Stimulated activated CD4-positive, alpha-beta T cell treated with anti-CD3 and anti-CD28 coated beads, Interleukin-1b, Interleukin-23, amount 100 ng/mL, for 48 hours (primary cell): ENCODE measurements at places on chromosomes 2 and 18.

DNA sequence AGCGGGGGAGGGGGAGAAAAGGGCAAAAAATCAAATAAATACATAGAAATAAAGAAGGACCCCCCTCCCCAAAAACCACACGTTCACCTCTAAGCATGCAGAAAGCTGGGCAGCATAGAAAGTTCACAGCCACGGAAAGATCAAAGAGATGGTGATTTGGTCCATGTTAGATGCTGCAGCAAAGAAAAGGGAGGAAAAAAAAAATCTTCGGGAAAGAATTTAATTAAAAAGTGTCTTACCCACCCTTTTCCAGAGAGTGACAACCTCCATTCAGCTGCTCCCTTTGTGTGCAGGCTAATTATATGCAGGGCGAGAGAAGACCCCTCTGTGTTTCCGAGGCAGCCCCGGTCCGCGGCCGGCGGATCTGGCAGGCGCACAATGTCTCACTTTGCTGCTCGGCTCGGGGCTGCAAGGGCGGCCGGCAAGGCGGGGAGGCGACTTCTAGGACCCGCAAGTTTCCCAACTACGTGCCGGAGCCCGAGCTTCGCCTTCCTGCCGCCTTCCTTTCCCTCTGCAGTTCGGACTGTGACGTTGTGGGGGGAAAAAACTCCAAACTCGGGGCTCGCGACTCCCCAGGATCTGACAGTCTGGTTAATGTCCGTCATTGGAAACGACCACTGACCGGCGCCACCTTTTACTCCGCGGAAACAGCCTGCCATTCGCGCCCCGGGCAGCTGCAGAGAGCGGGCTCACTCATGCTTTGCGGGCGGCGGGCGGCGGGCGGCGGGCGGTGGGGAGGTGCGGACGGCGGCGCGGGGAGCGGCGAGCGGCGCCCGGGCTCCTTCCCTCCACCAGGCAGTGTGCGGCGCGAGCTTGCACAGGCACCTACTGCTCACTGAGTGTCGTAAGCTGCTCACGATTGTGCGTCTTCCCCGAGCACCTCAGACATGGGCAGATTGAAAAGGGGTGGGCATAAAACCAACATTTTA lies at the start of gene LRRTM1:
TSS of gene LRRTM1 (minus strand) at position 844 of the 929 bp plus-strand sequence. CDS start 933 bp downstream, outside the sequence.
- DNase-seq: no peak

- no peak for DNase-seq
Observed at GRCh38 chr2:27741673-27742072, 29.8 kb upstream of the MRPL33 start.

DNA sequence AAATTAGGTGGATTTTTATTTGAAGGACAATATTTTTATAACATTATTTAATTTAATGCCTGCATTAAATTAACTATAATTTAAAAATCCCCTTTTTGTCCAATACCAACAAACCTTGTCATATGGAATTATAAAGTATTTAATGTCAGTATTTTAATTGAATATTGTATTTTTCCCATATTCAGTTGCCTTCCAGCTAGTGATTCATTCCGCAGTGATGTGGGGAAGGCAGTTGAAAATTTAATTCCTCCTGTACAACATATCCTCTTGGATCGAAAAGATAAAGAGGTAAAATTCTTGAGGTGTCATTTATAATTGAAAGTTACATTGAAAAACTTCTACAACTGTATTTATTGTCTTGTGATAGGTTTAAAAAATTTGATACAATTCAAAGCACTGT lies 40.4 kb downstream of the WDR7 start:
- DNase-seq: no peak

DNA sequence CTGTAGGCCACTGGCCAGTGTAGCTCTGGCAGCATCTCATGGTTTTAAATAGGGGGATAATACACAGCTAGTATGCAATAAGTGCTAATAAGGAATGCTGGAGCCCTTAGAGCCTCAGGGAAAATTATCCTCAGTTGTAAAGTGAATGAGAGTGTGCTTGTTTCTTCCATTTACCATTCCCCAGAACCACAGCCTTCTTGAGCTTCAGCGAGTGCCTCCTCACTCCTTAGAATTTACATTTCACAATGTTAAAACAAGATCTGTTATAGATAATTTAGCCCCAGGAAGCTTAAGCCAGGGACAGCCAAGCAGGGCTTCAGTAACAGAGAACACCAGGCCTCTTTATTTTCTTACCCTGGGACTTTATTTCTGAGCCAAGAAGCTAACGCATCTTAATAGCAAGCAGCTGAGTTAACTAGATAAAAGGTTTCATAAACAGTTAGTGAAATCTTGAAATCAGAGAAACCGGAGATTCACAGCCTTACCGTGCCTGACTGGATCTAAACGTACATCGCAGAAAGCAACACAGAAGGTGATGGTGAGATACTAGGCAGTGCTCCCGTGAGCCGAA lies 535.2 kb downstream of the TDRD15 start:
- DNase-seq: no peak

DNA sequence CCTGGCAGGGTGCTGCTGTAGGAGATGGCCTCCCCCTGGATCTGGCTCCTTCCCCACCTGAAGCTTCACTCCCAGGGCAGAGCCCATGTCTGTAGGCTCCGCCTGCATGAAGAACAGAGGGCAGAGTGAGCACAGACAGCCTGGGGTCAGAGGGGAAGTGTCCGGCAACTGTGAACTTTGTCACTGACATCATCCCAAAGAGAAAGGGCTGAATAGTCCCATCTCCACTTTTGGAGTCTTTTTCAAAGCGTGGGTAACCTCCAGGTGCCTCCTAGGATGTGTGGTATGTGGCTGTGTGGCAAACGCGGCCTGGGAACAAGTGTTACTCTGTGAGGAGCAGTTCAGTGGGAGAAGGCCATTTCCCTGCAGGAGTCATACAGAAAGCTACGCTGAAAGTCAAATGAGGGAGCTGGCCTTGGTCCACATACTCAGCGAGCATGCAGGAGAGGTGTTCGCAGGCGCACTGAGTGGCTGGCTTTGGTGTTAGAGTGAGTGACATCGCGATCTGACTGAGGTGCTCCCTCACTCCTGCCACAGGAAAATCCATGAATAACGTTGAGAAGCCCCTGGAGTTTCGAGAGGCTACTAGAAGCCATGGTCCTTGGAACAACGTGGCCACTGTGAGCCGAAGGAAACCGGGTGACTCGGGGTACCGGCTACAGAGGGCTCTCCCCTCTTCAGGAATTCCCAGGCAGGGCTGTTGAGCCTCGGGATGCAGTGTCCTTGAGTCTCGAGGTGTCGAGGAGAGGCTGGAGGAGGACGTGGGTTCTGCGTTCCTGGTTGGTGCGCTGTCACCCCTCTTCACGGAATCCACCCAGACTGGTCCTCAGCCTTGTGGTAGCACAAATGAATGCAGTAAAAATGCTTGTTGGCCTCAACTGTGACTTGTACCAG lies 54.7 kb downstream of the CABLES1 start:
- DNase-seq: no peak

DNA sequence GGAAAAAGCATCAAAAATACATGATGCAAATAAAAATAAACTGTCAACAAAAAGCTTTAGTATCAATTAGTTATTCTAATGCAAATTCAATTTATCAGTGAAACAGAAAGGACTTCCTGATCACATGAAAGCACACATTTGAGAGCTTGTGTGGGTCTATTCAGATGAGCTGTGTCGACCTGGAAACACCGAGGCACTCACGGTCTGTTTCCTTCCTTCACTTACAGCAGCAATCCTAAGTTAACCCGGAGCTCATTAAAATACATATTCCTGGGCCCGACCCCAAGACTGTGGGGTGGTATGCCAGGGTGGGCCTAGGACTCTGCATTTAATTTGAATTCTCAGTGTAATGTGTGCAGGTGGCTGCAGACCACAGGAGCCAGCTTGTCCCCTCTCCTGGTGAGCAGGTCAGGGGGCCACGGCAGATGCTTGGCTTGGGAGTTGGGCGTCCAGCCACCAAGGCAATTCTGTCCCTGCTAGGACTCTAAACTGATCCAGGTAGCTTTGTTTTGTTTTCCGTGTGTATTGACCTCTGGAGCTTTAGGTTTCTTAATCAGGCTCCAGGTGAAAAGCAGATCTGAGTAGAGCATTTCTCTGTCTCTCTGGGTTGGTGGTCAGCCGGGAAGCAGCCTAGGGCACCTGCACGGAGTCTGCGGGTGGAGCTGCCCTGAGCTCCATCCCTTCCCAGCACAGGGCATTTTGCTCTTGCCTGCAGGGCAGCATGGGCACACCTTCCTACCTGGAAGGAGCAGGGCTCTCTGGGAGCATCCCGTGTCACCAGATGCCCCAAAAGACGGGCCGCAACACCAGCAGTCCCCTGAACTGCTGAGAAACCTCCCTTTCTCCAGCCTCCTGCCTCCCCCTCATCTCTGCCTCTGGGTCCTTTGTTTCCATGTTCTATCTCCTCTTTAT lies 9.0 kb downstream of the MBP start:
- DNase-seq: no peak

- DNase-seq: no peak
Observed at GRCh38 chr2:71561441-71562267, 108.3 kb downstream of the DYSF start.

- DNase-seq: no peak
Observed at GRCh38 chr2:140177086-140177485, 1396.9 kb upstream of the NXPH2 start.
